T-helper 9 cell (primary cell): ENCODE measurements at places on chromosomes 3 and 15.

DNA sequence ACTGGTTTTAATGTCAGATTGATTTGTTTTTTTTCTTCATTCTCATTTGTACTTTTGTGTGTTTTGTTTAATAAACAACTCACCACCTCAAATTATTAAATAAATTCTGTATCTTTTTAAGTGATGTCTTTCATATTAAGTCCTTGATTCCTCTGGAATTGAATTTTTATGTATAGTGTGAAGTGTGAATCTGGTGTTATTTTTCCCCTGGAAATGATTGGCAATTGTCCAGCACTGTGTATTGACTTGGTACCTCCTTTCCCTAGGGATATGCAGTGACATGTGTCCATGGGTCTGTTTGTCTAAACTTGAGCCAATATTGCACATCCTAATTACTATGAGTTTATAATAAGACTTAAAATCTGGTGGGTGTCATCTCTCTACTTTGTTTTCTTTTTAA is 2.1 kb downstream of the RNU5B-1 start:
- no peak for DNase-seq

DNA sequence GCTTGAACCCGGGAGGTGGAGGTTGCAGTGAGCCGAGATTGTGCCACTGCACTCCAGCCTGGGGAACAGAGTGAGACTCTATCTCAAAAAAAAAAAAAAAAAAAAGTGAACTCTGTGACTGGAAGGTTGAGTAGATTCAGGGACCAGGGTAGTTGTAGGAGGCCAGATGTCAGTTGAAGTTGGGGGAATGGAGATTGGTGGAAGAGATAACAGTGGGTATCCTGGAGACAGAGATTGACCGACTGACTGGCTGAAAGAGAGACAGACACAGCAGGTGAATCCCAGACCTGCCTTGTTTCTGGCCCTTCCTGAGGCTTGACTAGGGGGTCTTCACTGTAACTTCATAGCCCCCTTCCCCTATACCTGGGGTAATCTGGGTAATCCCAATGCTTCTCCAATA is 22.1 kb upstream of the RNU6-1 start:
- no peak for DNase-seq

DNA sequence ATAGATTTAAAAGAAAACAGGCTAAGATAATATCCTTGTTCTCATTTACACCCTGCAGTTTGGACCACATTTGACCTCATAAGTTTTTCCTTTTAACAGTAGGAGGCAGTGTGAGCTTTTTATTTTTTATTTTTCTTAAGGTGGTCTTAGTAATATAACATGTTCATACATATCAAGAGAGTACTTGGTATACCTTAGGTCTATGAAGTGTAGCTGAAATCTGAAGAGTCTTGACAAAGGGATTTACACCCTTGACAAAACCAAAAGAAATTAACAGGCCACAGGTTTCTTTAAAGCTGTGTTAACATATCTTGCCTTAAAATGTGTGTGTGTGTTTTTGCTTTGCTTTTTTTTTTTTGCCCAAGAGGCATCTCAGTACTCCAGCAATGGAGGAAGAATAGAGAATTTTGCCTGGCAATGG is 3.2 kb downstream of the RAP2B start:
- DNase-seq = no peak

- no peak for DNase-seq
Observed at GRCh38 chr3:18307529-18307928, 117.6 kb downstream of the SATB1 start.

DNA sequence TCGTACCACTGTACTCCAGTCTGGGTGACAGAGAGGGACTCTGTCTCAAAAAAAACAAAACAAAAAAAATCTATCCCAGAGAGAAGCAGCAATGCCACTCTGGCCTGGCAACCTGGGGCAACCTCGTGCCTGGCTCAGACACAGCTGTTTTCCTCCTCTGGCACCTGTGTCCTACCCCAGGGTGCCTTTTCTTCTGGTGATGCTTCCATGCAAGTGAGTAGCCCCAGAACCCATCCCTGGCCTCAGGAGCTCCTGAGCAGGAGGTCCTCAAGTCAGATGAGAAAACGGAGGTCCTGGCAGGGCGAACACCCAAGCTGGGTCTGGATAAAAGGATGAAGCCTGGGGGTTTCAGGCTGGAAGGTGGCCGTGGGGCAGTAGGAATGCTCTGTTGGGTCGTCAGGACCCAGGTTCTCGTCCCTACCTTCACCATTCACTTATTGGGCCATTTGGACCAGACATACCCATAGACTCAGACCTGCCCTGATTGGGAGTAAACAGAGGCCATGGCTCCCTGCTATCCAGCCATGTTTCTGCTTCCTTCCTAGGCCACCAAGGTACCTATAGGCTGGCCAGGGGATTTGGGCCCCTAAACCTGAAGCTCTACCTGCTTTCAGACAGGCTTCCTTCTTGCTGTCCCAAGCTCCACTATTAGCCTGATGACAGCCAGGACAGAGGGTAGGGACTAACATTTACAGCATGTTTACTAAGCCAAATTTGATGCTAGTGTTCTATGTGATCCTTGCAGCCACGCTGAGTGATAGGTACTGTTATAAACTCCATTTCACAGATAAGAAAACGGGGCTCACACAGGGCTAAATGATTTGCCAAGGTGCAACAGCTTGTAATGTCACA is 102.2 kb downstream of the DAPK2 start:
- no peak for DNase-seq

GRCh38 chr15:67550522-67550921 is 8.0 kb downstream of the MAP2K5 start:
- DNase-seq = no peak

GRCh38 chr15:91124132-91124531 is 24.1 kb downstream of the SV2B start:
- no peak for DNase-seq

GRCh38 chr3:193520738-193521137 is 34.0 kb downstream of the ATP13A4 start:
- no peak for DNase-seq

- peak; percentile 55 for DNase-seq
Observed at GRCh38 chr3:66276705-66277274, 56.0 kb downstream of the SLC25A26 start.

DNA sequence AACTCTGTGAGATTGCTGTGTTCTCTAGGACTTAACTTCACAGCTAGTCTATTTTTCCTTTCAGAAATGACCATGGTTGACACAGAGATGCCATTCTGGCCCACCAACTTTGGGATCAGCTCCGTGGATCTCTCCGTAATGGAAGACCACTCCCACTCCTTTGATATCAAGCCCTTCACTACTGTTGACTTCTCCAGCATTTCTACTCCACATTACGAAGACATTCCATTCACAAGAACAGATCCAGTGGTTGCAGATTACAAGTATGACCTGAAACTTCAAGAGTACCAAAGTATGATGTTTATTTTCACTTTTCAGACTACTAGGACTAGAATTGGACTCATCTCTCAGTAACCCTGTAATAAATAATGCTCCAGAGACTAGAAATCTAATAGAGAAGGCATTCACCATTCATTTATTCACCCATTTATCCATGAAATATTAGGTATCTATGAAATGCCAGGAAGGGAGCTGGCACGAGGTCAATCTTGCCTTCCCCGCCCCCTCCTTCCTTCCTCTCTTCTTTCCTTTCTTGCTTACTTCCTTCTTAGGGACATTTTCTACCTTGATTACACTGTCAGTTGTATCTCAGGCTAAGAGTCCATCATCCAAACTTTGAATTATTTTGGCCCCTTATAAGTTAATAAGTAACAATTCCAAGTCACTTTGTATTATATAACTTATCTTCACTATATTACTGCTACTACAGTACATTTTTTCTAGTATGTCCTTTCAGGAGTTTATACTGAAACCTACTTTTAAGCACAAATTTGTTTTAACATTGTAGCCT is 91.0 kb downstream of the PPARG start:
- no peak for DNase-seq

DNA sequence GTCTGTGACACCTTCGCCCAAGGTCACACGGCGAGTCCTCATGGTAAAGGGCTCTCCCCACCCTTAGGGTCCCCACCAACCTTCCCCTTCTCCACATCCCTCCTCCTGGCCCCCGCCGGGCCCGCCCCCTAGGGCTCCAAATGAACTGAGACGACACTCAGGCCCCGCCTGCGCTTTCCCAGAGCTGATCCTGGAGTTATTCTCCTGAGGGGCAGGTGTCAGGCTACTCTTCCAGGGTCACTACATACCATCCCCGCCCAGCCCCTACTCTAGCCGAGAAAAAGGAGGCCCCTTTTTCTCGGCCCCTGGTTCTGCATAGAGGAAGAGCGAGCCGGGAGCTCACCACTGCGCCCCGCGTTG is 292 bp downstream of the USP4 start:
- no peak for DNase-seq

DNA sequence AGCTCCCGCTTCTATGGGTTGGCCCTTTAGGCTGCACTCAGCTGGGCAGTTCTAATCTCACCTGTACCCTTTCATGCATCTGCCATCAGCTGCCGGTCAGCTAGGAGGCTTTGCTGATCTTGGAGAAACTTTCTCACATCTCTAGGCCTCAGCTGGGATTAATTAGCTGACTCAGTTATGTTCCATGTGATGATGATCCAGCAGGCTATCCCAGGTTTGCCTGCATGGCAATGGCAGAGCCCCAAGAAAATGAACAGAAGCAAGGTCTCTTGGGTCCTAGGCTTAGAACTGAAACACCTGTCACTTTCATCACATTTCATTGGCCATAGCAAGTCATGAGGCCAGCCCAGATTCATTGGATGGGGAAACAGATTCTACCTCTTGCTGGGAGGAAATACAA is 304.6 kb upstream of the TBC1D5 start:
- DNase-seq = no peak

- no peak for DNase-seq
Observed at GRCh38 chr15:57143511-57144078, 225.2 kb downstream of the TCF12 start.

DNA sequence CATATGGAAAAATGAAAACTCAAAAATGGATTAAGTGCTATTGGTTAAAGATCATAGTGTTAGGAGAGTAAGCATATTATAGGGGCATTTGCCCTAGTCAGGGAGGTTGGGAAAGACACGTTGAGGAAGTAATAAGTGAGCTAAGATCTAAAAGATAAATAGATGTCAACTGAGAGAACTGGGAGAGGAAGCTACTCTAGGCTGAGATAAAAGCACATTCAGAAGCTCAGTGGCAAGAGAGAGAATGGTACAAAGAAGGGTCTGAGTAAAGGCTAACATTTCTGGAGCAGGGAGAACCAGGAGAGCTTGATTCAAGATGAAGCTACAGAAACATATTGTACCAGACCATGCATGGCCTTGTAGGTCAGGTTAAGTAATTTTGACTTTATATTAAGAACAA is 63.9 kb downstream of the TRPC1 start:
- DNase-seq = no peak

DNA sequence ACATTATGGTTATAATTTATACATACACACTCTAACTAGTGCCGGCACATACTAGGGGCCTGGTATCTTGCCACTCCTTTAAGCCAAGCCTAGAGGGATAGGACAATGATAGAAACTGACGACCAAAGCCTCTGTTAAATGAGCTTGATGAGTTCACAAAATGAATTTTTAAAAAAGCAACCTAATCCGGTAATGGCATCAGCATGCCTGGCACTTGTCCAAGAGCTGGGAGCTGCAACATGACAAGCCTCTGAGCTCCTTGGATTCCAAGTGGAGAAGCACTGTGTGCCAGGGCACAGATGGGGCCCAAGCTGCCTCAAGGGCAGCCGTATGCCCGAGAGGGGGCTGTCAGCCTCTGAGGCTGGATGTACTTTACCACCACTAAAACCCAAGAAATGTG is 9.7 kb downstream of the ETV5 start:
- no peak for DNase-seq

GRCh38 chr15:74519311-74519710 is 21.7 kb upstream of the ARID3B start:
- DNase-seq = no peak

GRCh38 chr15:38860253-38860652 is 295.6 kb upstream of the RASGRP1 start:
- no peak for DNase-seq

GRCh38 chr15:73605759-73606436 is 27.3 kb downstream of the NPTN start:
- DNase-seq = no peak

- DNase-seq = no peak
Observed at GRCh38 chr3:190339130-190339529, 16.9 kb upstream of the CLDN1 start.

GRCh38 chr3:190001426-190001825 is 119.3 kb downstream of the P3H2 start:
- no peak for DNase-seq

DNA sequence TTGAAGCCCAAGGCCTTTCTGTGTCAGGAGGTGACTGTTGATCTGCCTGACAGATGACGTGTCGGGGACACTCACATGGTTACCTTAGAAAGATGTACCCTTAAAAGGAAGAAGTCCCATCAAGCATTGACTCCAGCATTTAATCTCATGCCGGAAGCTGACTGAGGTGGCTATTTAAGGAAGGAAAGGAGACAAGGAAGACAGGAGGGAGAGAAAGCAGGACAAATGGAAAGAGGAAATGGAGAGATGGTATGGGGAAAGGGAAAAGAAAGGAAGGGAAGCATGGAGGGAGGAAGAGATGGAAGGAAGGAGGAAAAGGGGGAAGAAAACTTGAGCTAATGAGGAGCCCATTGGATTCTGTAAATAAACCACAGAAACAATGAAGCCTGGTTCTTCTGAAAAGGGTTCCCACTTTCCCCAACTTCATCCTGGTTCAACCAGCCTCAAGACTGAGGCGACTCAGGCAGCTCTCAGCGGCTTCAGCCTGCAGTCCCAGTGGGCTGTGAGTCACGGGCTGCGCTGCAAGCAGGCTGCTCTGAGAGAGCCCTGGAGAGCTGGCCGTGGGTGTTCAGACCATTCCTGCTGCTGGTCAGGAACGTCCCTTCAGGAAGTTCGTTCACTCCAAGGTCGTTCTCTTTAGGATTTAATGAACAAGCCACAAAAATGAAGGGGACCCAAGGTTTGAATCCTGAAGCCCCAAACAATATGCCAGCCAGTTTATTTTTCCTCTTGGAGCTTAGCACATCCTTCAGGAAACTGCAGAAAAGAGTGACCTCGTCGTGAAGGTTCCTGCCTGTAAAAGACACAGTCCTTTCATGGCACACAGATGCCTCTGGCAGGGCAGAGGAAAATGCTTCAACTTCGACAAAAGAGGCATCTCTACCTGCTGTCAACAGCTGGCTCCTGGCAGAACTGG is 69.6 kb upstream of the THBS1 start:
- no peak for DNase-seq

- no peak for DNase-seq
Observed at GRCh38 chr3:111809186-111809585, 49.9 kb upstream of the PHLDB2 start.

GRCh38 chr3:33848624-33849347 is 50.4 kb downstream of the PDCD6IP start:
- no peak for DNase-seq

GRCh38 chr15:77870195-77871065 is 207.1 kb downstream of the TBC1D2B start:
- DNase-seq = peak; percentile 24

GRCh38 chr3:115836944-115837343 is 213.6 kb downstream of the GAP43 start:
- DNase-seq = no peak

- no peak for DNase-seq
Observed at GRCh38 chr3:108719178-108719806, 37.9 kb downstream of the RETNLB start.

DNA sequence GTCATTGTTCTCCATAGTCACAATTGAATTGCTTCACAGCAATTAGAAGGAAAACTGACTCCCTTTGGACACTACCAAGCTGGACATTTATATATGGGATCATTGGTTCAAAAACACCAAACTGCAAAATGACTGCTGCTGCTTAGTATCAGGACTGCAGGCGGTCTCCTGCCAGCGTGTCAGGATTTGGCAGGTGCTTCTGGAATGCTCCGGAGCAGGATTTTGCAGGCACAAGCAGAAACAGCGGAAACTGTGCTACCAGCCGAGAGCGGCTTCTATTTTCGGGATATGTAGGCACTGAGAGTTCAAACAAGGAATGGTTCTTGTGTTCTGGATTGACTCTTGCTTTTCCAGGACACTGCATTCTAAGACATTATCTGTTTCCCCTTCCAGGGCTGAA is 95.5 kb downstream of the SSR3 start:
- no peak for DNase-seq
